ENCODE measurements at places on chromosomes 4 and X.

- DNase-seq = no peak
These were observed 132.7 kb downstream of the BTC start for GRCh38 chr4:74661427-74662201.

DNA sequence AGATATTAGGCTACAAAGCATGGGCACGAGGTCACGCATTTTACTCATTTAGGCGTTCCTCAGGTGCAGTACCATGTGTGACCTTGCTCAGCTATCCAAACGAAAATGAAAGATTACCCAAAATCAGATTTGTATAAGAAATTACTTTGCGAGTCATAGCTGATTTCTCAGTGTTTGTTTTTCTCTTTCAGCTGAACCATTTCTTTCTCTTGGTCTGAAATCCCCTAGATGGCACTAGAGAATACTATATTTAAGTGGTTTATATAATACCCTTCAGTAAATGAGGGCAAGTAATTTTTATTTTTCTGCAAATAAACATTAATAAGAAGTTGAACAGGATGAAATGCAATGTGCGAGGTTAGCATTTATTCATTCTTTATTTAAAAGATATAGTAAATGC, 496.6 kb downstream of the STIM2 start:
- no peak for DNase-seq

DNA sequence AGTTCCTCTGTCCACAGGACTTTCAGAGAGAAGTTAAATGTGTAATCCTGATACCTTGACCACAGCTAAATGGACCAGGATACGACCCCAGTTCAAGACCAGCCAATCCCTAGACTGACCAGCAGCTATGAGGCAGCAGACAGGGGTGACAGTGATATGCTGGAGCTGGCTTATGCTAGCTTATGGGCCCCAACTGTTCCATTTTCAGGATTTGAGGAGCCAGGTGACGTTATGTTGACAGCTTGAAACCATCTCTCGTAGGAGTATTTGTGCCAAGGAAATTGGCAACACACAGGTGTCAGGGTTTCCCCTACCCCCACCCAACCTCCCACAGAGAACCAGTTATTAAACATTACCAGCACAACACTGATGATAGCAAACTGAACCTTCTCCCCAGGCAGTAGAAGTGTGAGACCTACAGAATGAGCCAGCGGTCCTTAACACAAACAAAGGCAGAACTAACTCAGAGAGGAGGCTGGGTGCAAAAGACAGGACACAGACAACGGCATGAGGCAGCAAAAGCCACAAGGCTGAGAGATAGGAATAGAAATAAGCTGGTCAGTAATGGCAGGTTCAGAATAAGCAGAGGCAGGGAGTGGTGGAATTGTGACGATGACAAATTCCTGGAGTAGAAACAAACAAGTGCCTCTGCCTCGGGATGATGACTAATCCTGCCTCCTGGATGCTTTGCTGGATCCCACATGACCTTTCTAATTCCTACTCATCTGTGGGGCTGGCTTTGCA, 85.6 kb upstream of the CPEB2 start:
- DNase-seq = peak; percentile 48

GRCh38 chr4:184282895-184283654, 65.4 kb upstream of the ENPP6 start:
- no peak for DNase-seq

- no peak for DNase-seq
These were observed 116.6 kb downstream of the SH3RF1 start for GRCh38 chr4:169154121-169154520.

GRCh38 chr4:86506591-86506990, 87.5 kb upstream of the PTPN13 start:
- DNase-seq = no peak

DNA sequence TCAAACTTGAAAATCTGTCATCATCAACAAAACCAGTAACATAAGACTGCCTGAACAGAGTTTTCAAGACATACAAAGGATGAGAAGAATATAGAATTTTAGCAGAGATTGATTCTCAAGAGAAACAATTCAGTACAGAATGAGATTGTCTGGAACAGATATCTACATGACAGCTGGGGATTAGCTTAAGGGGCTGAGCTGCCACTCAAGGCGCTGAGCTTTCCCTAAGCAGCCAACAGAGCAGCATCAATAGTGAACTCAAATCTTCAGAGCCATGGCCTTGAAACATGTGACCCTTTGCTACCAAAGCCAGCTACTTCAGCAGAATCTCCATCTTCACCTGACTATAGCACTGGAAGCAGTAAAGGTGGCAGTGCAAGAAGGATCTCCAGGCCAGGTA, 24.3 kb upstream of the PCDH10 start:
- DNase-seq = no peak

- no peak for DNase-seq
These were observed 159.1 kb downstream of the SHROOM3 start for GRCh38 chr4:76594173-76594572.

- DNase-seq = no peak
These were observed 206.3 kb upstream of the ANXA3 start for GRCh38 chr4:78345237-78345636.

DNA sequence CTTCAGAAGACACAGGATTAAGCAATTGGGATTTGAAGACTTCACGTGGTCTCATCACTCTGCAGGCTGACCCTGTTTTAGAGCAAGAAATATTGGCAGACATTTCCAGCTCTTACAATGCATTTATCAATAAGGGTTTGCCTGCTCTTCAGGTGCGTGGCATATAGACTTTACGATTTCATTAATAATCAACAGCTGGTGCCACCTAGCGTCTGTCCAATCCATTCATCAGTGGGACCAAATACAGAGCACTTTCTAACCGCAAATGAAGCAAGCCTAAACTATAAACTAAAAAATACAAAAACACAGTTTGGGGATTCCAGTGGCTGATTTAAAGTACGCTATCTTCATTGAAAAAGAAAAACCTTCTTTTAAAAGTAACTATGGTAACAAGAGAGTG, 125.4 kb upstream of the DMD start:
- DNase-seq = peak; percentile 9

DNA sequence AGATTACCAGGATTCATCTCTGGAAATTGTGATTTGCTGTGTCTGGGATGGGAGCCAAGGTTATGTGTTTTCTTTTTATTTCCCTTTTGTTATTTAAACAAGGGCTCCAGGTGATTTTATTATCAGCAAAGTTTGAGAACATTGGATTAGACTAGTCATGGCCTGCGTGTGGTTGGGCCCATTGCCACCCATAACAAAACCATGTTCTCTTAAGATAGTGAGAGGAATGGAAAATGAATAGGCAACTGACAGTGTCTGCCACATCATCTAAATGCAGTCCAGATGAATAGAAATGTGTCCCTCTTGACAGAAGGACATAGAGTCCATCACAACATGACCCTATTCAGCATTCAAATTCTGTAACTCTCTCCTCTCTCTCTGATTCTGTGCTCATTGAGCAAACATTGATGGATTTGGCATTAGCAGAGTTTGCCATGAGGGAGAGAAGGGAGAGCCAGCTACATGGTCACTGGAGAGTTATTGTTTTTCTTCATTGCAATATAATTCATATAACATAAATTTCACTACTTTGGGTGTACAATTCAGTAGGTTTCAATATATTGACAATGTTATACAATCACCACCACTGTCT, 11.7 kb downstream of the XK start:
- no peak for DNase-seq

DNA sequence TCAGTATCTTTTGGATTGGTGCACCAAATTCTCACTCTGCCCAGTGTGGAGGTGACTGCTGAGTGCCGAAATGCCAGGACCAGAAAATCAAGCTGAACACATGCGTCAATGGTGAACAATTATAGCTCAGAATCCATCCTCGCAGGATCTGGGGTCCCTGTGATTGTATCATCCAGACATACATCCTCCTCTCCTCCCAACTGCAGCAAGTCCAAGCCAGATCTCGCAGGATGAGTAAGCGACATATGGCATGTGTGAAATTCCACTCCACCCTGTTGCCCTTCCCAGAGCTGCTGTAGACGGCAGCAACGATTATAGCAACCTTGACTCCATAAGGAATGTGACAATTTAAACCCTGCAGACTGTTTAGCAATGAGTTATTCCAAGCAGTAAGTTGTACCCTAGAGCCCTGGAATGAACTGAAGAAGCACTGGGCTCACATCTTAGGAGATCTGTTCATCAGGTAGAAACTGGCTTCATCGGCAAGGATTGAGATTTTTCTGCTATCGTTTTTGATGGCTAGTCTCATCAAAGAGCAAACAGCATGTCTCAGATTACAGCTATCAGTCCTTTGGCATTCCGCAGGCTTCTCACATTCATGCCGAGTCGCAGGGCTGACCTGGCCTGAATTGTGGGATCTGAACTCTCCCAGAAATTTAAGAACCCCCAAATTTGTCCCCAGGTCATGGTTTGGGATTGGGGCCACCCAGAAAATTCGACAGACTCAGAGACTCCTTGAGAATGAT, 35.5 kb upstream of the SORBS2 start:
- DNase-seq = peak; percentile 83

DNA sequence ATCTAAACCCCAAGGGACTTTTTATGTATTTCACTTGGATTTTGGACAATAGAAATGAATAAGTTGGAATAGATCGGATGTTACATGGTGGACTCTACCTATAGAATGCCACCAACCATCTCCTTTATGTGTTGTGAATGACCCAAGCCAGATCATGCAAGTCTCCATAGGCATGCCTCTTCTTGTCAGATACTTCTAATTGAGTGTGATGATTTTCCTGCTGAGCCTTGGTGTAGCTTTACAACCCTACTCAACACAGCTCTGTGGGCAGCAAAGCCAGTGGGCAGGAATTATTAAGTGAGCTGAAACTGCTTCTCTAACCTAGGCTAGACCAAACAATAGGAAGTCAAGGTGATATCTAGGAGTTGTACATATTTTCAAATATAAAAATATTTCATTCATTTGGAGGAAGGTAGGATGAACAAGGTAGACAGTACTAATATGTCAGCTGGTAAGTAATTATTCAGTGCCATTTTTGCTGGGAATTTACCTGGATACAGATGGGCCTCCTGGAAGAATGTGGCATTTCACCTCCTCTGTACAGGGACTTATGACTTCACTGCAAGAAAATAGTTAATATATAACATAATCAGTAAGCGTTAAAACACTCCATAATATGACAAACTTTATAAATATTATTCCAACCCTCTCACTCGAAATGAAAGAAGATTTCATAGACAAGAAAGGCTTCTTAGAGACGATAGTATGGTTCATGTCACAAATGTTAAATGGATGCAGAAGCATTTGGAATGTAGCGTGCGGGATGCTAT, 298.0 kb upstream of the FAT1 start:
- no peak for DNase-seq

DNA sequence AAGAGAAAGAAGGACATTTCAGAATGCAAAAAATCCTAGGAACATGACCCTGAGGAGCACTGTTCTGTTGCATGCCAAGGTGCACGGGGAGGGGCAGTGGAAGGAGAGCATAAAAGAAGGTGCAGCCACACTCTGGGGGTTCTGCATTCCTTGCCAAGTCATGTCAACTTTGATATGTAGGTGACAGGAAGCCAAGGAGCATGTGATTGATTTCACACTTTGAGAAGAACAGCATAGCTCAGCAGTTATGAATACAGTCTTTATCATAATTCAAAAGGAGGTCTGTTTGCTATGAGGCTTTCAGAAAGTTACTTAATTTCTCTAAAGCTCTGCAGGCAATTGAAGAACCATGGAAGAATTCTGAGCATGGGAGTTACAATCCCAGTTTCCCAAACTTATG, 50.6 kb downstream of the SCFD2 start:
- no peak for DNase-seq

DNA sequence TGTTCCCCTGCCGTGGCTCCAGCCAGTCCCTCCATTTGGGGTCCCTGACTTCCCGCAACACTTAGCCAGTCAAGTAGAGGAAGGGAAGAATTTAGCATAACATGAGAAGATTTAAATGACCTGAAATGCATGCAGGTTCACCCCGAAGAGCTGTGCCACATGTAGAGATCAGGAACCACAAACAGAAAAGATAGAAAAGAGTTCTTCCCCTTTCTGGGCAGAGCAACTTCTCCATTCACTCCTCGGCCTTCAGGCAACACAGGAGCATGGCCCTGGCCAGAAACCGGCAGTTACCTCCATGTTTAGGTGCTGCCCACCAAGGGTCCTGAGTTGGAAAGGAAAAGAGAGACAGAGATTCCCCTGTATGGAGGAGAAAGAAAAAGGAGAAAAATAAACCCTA, 5.2 kb downstream of the NLRP2B start:
- DNase-seq = no peak

DNA sequence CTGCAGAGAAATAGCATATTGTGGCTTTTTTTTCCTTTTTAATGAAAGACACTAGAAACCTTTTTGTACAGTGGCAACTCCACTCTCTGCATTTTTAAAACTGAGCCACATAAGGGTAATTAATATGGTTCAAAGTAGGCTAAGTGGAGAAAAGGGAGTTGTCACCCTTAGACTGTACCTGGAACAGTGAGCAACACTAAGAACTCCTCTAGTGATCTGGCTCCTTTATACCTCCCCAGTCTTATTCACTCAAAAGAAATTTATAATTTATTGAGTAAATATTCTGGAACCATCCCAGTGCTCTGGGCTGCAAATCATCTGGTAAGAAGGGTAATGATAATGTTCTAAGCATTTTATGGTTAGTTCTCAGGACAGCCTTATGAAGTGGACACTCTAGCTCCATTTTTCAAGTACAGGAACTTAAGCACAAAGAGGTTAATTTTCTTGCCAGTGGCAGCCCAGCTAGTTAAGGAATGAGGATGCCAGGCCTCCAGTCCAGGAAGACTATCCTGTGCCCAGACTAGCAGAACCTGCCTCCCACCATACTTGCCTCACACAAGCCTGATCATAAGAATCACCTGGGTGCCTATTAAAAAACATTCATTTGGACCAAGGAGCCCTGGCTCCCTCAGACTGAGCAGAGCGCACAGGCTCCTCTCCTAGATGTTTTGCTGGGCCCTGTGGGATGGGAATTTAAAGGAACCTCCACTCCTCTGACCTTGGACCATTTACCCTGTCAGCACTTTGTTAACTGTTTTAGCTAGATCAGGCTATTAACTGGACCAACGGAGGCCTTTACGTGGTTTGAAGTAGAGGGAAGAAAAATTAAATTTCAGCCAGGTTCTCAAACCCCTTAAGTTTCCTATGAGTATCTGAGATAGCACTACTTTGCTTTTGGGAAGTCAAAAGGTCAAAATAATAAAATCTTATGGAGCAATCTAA, 102.6 kb downstream of the PDE5A start:
- no peak for DNase-seq

DNA sequence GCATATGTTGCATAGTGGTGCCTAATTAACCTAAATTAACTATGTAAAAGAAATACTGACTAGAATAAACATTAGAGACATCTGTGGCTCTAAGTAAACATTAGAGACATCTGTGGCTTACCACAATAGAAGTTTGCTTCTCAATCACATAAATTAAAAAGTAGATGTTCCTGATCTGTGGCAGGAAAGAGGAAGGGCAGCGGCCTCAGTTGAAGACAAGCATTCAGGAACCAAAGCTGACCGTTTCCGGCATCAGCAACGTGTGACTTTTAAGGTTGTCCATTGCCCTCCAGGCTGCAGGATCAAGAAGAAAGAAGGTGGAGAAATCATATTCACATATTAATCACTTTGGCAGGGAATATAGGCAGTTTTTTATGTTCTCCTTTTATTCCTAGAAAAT, 336.3 kb upstream of the TRAM1L1 start:
- no peak for DNase-seq

- no peak for DNase-seq
These were observed 96.5 kb downstream of the HDAC8 start for GRCh38 chrX:72475952-72476668.

- no peak for DNase-seq
These were observed 17.2 kb downstream of the SPIN3 start for GRCh38 chrX:56978172-56978571.

Measured in MG63 (cell line).